Placental pericyte (primary cell): ENCODE measurements at places on chromosomes 4 and X. TPM values are rescaled to one million over a fixed set of nuclear protein-coding genes. Genes with fewer than 3 reads are reported as not detected.

Gene RRH
- 0.14 TPM in 1 of 2 replicates, not detected in the other for total RNA-seq

Gene OTC
- not detected in 2 replicates for total RNA-seq

Gene ERAS
- 0.22 TPM in 1 of 2 replicates, not detected in the other for total RNA-seq

Gene AP1S2
- 36.8 and 47.0 TPM in 2 replicates for total RNA-seq

Gene H2BW2
- not detected in 2 replicates for total RNA-seq
